ENCODE measurements at places on chromosomes 2 and 18. TPM values are rescaled to one million over a fixed set of nuclear protein-coding genes. Genes with fewer than 3 reads are reported as not detected.

DNA sequence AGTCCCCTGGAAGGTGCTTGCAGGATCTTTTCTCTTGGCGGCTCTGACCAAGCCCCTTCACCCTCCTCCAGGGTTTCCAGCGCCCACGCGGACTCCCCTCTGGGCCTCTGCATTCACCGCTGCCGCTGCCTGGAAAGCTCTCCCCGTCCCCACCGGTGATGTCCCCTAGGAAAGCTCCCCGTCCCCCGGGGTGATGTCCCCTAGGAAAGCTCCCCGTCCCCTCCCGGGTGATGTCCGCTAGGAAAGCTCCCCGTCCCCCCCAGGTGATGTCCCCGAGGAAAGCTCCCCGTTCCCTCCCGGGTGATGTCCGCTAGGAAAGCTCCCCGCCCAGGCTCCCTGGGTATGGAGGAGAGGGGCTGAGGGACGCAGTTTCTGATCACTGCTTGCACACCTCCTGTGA is 27.9 kb downstream of the ZAP70 start:
- DNase-seq: peak; percentile 64

GRCh38 chr2:229296536-229296935 is 25.4 kb upstream of the PID1 start:
- DNase-seq: no peak

DNA sequence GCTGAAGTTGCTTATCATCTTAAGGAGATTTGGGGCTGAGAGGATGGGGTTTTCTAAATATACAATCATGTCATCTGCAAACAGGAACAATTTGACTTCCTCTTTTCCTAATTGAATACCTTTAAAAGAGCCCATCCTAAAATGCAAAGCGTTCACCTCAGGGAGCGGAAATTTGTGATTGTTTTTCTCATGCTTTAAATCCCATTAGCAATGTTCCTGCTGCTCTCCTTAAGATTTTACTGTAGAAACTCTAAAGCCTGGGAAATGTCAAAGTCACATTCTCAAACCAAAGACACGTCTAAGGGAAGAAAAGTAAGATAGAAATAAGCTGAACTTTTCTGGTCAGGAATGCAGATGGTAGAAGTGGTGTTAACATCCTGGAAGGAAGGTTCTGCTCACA is 285.8 kb upstream of the MAP2 start:
- DNase-seq: no peak

DNA sequence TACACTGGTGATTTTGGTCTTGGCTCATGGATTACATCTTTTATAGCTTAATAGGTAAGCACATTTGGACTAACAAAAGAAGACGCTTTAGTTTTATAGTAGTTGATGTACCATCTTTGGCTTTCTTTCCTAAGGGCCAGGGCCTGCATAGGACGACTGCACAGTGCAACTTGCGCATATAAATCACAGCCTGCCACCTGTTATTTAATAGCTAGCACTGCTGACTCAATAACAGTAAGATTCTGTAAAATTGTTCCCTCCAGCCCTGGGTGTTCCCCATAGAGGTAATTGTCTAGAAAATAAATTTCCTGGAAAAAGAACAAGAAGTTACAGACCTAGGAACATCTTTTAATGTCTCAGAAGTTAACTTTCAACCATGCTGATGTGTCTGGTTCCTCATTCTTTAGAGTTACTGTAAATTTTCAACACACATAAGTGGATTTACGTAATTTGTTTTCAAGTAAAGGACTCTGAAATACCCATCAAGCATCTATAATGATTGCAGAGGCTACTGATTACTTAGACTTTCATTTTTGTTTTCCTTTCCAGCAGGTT is 594.2 kb upstream of the NXPH2 start:
- DNase-seq: no peak

DNA sequence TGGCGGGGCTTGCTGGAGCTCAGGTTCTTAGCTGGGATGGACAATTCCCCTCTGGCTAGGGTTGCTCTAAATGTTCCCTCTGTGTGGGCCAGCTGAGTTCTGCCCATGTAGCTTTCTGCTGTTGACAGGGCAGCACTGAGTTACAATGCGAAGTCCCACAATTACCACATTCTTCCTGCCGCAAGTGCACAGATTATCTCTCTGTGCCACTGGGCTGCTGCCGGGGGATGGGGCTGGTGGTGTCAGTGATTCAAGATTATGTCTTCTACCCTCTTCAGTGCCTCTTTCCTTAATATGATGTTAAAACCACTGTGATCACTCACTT is 708.1 kb downstream of the SLC4A3 start:
- no peak for DNase-seq

- no peak for DNase-seq
These were observed 425 bp upstream of the SALL3 start for GRCh38 chr18:78979056-78979729.

Gene SERPINB13
- total RNA-seq: not detected
